ENCODE measurements at places on chromosomes 3 and 15.

DNA sequence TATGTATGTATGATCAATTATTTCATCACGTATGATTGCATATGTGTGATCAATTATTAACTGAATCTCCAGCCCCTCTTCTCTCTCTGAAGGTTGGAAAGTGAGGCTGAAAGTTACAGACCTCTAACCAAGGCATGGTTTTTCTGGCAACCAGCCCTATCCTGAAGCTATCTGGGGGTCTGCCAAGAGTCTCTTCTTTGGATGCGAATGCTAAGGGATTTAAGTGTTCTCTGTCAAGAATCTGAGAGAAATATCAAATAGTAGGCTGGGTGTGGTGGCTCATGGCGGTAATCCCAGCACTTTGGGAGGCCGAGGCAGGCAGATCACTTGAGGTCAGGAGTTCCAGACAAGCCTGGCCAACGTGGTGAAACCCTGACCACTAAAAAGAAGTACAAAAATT is 8.1 kb downstream of the NKTR start:
- DNase-seq: no peak

- no peak for DNase-seq
These were observed 62.1 kb upstream of the CCDC54 start for GRCh38 chr3:107315141-107315540.

DNA sequence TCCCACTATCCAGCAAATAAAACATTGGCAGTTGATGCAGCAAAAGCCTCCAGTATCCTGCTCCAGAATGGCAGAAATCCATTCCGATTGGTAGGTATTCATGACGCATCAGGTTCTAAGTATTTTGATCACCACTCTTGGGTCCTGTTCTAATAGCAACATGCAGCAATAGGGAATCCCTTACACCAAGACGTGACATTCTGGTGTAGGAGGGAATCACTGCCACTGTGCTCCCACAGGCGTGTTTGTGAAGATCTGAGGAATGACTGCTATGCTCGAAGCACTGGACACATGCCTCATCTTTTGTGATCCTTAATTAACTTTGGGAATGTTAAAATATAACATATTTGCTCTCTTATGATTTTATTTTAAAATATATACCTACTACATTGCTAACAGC is 552.9 kb downstream of the MECOM start:
- DNase-seq: no peak

DNA sequence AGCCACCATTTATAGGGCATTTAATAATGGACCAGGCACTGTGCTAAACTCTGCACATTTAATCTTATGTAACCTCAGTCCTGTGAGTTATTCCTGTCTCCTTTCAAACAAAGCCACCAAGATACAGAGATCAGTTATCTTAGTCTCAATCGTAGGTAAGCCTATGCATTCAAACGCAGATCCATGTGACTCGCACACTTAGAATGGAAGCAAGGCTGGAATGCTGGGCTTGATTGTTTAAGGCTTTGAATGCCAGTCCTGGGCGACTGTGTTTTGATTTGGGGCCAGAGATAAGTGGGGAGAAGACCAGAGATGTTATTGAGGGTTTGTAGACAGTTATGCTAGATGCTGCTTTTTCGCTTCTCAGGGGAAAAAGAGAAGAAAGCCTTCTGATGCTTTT is 22.2 kb downstream of the MED12L start:
- DNase-seq: no peak

- DNase-seq: peak; percentile 60
These were observed 634 bp downstream of the STAG1 start for GRCh38 chr3:136751316-136752171.

GRCh38 chr3:71509066-71509465 is 74.5 kb downstream of the FOXP1 start:
- no peak for DNase-seq

DNA sequence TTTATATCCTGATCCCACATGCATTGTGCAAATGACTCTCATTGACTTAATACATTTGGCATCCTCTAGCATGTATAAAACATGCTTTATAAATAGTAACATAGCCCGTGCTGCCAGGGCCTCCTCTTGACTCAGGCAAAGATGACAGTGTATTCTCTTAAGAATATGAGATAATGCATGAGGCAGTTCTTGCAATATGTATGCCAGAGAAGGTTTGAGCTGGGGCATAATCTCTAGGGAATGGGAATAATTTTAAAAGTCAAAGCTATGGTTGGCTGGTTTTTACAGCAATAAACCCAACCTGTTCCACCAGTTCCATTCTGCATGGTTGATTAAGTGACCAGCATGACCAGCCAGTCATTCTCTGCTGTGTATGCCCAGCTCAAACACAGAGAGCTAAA is 179.0 kb upstream of the PFN2 start:
- DNase-seq: no peak

DNA sequence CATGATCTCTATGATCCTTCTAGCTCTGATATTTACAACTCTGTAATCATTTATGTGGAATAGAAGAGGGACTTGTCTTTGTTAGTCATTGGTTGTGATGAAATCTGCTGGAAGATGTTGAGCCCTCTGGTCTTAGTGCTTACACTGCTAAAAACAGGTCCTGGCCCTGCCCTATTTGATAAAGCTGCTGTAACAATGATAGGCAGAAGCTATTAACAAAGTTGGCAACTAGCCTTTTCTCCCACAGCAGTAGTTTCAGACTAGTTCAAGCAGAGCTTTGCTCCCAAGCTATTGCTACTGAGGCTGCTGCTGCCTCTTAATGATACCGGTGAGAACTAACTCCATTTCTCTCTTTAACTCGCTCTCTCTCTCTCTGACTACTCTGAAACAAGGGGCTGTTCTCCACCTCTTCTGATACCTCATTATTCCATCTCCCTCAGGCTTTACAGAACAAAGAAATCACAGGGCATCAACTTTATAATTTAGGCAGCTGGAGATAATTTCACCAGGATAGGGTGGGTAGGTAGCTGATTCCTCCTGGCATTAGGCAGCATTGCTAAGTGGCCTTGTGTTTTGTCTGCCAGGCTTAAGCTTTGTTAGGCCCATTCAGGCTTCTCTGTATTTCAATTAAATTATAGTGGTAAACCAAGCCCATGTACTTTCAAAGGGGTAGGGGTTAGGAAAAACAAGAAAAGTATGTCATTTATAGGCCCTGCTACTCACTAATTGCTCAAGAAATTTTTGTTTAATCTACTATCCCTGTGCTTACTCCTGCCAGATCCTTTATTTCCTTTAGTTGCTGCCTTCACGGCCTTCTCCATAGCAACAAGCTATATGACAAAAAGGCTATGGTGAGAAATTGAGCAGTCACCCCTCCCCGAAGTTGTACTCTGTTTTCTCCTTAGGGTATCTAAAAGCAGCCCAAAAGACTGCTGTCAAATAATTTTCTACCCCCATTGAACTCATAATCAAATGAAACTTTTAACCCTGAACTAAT is 139.6 kb downstream of the RBPMS2 start:
- DNase-seq: no peak

DNA sequence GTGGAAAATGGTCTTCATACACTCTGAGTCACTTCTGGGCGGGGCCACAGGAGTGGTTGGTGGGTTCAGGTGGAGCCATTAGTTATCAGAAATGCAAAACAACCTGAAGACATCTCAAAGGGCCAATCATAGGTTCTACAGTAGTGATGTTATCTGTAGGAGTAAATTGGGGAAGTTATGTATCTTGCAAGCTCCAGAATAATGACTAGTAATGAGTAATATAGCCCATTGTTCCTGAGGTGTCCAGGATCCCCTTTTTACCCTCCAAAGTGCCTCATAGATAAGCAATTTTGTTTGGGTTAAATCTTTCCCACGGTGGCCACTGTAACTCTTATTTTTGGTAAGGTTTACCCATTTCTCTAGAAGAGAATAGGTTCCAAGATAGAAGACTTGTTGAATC is 91.7 kb downstream of the PIK3R4 start:
- DNase-seq: no peak

- DNase-seq: no peak
These were observed 32.4 kb downstream of the SELENOT start for GRCh38 chr3:150635526-150635925.

- no peak for DNase-seq
These were observed 10.7 kb upstream of the CSPG4 start for GRCh38 chr15:75723171-75723846.

DNA sequence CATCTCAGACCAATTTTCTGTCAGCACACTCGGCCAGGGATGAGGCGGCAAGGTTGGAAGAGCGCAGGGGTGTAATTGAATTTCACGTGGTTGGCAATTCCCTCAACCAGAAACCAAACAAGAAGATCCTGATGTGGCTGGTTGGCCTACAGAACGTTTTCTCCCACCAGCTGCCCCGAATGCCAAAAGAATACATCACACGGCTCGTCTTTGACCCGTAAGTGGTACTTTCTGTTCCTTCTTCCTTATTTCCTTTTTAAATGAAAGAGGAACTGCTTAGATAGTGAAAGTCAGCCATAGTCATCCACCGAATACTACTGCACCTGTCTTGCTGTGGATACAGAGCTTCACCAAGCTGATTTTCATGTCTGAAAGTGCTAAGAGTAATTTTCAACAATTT is 60.1 kb downstream of the SGO1 start:
- no peak for DNase-seq

DNA sequence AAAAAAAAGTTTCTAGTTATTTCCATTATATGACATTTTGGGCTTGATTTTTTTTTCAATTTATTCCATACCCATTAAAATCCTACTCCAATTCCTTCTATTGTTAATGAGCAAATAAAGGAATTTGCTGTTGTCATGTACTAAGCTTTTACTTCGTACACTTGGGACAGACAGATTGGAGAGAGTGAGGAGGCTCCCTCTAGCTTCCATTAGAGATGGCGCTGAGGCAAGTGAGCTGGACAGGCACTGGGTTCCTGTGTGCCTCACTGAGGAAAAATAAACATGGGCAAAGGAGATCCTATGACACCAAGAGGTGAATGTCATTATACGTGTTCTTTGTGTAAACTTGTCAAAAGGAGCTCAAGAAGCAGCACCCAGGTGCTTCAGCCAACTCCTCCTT is 441.1 kb upstream of the MDFIC2 start:
- DNase-seq: no peak

DNA sequence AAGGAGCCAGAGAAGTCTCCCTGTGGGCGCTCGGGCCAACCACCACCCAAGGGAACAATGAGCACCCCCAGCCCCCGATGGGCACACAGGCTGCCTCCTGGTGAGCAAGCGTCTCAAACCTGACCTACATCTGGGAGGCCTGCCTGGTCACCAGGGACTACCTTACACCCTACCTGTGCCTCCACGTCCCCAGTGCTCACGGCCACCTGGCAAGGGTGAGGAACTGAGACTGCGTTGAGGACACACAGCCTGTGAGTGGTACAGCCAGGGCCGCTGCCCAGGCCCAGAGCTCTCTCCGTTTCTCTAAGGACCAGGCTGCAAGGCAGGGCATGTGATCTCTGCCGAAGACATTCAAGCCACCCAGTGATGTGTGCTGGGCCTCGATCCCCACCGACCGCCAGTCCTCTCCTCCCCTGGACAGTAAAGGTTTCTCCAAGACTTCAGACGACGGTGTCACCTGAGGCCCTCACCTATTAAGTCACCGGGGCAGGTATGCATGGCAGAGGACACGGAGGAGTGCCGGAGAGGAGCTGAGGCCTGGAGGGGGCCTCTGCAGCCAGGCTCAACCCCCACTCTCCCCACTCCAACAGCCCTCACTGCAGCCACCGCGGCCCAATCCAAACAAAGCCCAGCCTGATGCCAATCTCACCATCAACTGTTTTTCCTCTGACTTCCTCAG is 2.8 kb downstream of the GOLGA8A start:
- DNase-seq: no peak

- DNase-seq: no peak
These were observed 53.5 kb downstream of the TLE3 start for GRCh38 chr15:70044168-70044567.
